Esophagus muscularis mucosa (tissue), 4 donors: ENCODE measurements at places on chromosomes 5 and 9. TPM values are rescaled to one million over a fixed set of nuclear protein-coding genes. Genes with fewer than 3 reads are reported as not detected.

Gene PCYOX1L
- total RNA-seq, result 5.3 TPM

Gene SPINK4
- total RNA-seq, result not detected

Gene PKN3
- 10.0 TPM for total RNA-seq

Gene OR1Q1
- total RNA-seq, result not detected

Gene MLANA
- not detected for total RNA-seq

Gene ANKH
- total RNA-seq, result 49.4 TPM

Gene MPDZ
- total RNA-seq, result 71.4 TPM

Gene SMIM32
- not detected for total RNA-seq

Gene SLC36A3
- total RNA-seq, result not detected

Gene WNT8A
- total RNA-seq, result not detected

Gene GABRA6
- total RNA-seq, result not detected

Gene C9orf153
- total RNA-seq, result not detected

Gene NUDT2
- total RNA-seq, result 45.3 TPM

Gene PCDHGB3
- 3.3 TPM for total RNA-seq

Gene FAM53C
- 34.7 TPM for total RNA-seq

Gene DBH
- not detected for total RNA-seq

Gene ALDH1A1
- 81.3 TPM for total RNA-seq

Gene PCDHGA6
- total RNA-seq, result 5.0 TPM
